ENCODE measurements at places on chromosomes 6 and 20.

- no peak for DNase-seq
Measured at GRCh38 chr6:21527731-21528130, 65.8 kb upstream of the SOX4 start.

- no peak for DNase-seq
Measured at GRCh38 chr6:89310929-89311328, 4.2 kb downstream of the GABRR2 start.

DNA sequence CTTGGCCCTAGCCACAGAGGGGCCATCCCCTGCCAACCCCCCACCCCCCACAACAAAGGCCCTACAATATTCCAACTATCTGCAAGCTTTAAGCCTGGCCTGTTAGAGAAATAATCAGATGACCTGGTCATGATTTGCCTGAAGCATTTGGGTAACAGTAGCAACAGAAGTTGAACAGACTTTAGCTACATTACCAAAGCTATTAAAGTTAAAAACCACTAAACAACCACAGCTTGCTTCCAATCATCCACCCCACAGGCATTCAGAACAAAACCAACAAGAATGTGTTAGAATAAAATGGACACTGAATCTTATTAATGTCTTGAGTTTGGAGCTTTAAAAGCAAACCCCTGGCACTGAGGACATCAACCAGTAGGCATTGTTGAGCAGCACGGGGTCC lies 250.9 kb downstream of the LRFN2 start:
- no peak for DNase-seq

DNA sequence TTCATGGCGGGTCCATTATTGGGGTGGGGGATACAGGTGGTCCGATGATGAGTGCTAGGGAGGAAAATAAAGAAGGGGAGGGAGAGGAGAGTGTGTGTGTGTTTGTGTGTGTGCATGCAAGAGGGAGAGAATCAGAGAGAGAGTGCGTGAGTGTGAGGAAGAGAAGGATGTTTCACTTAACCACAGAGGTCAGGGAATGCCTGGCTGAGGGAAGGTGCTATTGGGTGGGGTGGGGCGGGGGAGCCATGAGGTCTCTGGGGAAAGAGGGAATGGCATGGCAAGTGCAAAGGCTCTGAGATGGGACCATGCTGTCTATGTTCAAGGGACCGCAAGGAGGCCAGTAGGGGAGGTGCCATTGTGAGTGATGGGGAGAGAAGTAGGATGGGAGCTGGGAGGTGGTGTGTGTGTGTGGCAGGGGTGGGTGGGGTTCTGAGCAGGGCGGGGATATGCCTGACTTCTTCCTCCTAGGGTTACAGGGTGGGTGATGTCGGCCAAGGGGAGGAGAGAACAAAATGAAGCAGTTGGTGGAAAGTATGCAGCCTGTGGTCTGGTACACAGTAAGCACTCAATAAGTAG lies 23.0 kb downstream of the CEBPB start:
- DNase-seq = no peak

DNA sequence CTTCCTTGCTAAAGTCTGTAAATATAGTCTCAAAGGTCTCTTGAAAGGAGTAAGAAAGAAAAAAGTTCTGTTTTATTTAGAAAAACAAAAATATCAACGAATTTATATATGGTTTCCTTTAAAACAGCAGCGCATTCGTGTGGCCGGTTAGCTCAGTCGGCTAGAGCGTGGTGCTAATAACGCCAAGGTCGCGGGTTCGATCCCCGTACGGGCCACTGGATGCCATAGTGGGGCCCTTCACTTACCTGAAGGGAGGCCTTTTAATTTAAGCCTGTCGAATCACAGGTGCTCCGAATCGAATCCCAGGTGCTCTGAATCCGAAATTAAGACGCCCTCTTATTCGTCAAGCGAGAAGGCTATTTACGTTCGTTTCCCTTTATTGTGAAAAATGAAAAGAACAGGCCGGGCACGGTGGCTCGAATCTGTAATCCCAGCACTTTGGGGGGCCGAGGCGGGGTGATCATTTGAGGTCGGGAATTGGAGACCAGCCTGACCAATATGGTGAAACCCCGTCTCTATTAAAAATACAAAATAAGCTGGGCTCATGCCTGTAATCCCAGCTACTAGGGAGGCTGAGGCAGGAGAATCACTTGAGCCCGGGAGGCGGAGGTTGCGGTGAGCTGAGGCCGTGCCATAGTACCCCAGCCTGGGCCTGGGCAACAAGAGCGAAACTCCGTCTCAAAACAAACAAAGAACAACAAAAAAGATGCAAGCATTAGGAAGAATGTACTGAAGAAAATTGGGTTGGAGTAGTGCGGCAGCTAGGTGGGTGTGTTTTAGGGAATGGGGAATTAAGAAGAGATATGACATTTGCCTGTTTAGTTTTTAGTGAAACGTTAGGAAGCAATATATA lies 195.8 kb upstream of the ZNF184 start:
- no peak for DNase-seq

GRCh38 chr6:7647504-7647903 lies 57.5 kb downstream of the SNRNP48 start:
- no peak for DNase-seq

GRCh38 chr6:30572148-30572547 lies 906 bp downstream of the ABCF1 start:
- DNase-seq = no peak

GRCh38 chr20:51335329-51335841 lies 207.1 kb downstream of the NFATC2 start:
- DNase-seq = peak; percentile 98

Data from AG04450 (cell line).